ENCODE measurements at places on chromosomes 5 and 9.

DNA sequence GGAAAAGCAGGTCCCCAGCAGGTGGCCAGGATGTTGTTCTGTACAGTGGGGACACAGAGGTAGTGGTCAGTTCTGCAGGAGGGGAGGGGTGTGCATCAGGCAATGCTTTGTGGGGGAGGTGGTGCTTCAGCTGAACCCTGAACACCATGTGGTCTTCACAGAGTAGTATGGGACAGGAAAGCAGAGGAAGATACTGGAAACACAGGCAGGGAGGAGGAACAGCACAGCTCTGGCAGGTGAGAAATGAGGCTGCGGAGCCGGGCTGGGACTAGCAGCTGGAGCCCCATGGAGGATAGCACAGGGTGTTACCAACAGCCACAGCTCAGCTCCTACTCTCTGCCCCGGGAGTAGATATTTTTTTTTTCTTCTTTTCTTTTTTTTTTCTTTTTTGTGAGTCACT is 161.5 kb downstream of the ENTREP1 start:
- no peak for DNase-seq

DNA sequence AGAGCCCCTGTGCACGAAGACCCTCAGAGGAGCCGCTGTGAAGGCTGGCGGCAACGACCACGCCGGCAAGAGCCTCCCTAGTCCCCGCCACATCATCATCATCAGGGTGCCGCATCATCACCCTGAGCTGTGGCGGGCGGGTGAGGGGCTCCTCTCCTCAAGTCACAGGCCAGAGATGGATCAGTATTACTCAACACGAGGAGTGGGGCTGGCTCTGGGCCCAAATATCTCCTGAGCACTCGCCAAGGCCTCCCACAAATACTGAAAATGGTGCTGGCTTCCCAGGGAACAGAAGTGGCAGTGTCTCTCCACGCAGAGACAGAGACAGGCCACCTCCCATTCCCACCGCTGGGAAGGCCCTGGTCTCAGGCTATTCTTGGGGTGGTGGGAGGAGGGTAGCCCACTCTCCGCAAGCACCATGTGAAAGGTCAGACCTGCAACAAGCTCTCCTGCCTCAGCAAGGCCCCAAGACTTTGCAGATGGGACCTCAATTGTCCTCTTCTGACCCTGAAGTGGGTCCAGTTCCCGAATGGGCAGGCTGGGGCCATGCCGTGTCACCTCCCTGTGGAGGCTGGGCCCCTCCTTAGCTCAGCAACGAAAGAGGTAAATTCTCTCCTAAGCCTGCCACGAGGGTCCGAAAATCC is 39.3 kb upstream of the ZNF354A start:
- DNase-seq: no peak

DNA sequence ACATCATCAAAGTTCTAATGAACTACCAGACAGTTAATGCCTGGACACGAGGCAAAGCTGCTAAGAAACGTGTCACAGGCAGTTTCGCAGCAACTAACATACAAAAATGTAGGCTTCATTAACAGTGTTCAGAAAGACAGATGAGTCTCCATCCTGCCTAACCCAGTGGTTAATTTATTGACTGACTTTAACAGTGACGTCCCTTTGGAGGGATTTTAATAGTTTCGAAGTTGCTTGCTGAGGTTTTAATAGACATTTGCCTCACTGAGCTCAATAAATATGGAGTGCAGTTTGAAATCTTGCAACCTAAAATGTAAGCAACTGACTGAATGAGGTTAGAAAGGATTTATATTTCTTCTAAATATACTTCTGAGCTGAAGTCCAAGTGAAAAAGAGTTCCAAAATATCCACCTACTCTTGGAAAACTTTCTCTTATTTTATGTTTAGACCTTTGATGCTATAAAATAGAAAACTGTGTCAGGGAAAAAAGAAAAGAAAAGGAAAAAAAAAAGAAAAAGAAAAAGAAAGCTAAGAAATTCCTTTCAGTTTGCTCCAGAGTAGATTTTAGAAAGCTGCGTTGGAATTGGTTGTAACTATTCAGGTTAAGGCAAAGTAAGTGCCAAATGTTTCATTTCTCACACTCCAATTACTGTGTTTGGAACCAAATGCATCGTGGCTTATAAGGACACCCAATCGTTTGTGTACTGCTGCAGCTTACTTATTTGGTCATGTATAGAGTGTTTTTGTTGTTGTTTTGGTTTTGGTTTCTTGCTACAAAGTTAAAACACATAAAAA is 2016.6 kb downstream of the MAT2B start:
- DNase-seq: no peak

GRCh38 chr5:179497636-179498340 is 52.6 kb upstream of the RUFY1 start:
- no peak for DNase-seq

GRCh38 chr5:136192526-136193321 is at the start of gene SMIM32:
SMIM32 (minus strand) TSS chr5:136193162; CDS start chr5:136192524, 638 bp downstream.
- no peak for DNase-seq
